ENCODE measurements at places on chromosomes 3 and 15. TPM values are rescaled to one million over a fixed set of nuclear protein-coding genes. Genes with fewer than 3 reads are reported as not detected.

Gene MORF4L1
- total RNA-seq = 391 TPM

Gene CIDEC
- total RNA-seq = 684 TPM

Gene IQCF5
- not detected for total RNA-seq

Gene ARHGAP11A
- total RNA-seq = 5.6 TPM

Gene MON1A
- 7.0 TPM for total RNA-seq

Data from subcutaneous adipose tissue (tissue), 4 donors.